Retinal pigment epithelial cell (primary cell): ENCODE measurements at places on chromosomes 3 and 15.

DNA sequence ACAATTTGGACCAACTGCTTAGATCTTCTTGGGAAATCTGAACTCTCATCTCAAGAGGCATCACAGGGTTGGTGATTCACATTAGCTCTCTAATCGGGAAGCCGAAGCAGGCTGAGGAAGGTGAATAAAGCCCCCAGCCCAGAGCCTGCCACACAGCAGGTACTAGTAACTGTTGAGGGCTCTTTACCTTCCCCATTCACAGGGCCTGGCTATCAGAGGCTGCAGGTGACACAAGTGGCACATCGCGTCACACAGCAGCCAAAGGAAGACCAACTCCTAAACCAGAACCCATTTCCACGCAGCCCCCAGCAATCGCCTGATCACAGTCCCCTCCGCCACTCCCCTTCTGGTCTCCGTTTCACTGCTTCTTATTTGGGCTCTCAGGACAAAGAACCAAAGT is 29.2 kb downstream of the SH3BP5 start:
- no peak for DNase-seq

- DNase-seq: no peak
Measured at GRCh38 chr3:79245284-79246138, 522.3 kb downstream of the ROBO1 start.

DNA sequence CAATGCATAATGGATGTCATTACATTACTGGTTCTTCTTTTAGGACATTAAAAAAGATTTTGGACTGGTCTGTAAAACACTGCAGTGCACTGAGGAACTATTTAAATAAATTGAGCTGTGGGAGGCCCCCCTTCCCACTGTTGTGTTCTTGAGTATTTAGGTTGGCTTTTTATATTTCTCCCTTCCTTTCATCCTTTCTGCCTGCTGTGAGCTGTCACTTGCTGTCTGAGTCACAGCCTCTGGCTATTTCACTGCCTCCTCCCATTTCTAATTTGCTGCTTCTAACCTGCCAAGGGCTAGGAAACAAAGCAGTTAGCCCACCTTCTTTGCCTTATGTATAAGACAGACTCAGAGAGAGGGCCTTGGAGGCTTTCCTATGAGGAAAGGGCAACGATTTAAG is 89.0 kb upstream of the FNDC3B start:
- no peak for DNase-seq

DNA sequence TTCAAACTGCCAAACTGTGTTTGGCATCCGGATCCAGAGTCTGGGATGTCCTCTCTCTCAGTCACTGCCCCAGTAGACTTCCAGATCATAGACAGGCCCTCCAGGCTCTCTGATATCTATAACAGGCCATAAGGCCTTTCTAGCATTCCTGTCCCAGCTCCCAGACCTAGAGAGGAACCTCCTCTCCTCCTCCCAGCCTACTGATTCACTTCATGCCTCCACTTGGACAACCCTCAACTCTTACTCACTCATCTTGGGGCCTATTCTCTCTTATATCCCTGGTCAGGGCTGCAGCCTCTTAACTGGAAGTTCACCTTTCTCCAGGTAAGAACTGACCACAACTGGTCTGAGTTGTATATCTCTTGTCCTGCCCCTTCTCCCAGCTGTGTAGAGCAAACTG is 253.7 kb upstream of the TRIM42 start:
- DNase-seq: no peak

DNA sequence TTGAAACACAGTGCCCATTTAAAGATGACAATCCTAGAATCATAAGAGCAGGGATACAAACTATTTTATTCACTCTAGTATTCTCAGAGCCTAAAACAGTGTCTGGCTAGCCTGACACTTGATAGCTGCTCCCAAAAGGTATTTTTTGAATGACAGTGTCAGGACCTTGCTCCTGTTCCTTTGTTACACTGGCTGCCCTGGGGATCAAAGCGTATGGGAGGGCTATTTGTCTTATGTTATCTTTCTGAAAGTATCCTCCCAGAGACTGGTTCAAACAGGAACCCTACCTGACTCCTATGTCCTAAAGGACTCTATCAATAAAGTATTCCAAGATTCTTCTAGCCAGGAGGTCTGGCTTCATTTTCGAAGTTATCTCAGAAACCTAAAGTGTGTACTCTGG is 621.4 kb downstream of the FHIT start:
- DNase-seq: no peak

GRCh38 chr15:23073890-23074646 is 34.7 kb upstream of the TUBGCP5 start:
- no peak for DNase-seq

DNA sequence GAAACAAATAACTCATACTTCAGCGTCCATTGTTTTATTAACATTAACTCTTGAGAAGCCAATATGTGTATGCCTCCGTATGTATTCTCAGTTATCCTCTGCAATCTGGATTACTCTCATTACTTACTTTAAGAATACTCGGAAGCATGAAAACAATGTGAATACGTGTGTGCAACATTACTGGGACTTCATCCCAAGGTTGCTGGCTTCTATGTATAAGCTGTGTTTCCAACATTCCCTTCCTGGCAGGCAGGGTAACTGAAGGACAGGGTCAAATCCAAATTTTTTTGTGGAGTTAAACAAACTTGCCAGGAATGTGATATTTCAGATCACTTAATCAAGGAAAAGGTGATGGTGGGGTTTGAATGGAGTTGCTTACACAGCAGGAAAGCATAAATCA is 34.5 kb upstream of the NR1I2 start:
- DNase-seq: no peak

GRCh38 chr15:42549032-42549491 is 424 bp downstream of the HAUS2 start:
- DNase-seq: no peak

DNA sequence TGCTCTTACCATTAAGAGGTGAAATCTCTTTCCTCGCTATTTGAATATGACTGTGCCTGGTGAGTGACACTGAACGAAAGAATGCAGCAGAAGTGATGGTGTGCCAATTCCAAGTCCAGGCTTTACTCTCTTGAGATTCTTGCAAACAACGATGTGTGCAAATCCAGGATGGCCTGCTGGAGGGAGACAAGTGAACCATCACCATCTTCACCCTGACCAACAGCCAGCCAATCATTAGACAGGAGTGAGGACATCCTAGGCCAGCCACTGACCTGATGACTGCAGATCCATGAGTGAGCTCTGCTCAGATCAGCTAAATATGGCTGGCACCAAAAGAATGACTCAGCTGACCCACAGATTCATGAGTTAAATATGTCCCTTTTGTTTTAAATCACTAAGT is 878.0 kb downstream of the PDCD6IP start:
- no peak for DNase-seq

DNA sequence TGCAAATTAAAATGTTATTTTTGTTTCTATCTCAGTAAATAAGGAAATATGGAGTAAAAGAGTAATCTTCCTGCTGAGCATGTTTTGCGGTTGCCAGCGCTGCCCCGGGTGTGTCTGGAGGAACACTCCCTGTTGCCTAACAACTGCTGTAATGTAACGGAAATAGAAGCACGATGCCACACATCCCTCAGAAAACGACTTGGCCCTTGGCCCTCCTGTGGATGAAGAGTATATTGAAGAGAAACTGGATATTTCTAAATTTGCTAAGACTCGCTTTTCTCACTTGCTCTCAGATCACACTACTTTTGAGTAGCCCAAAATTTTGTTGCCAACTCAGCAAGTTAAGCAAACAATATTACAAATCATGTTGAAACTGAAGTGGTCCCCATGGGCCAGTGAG is 18.9 kb downstream of the CX3CR1 start:
- DNase-seq: peak; percentile 22

DNA sequence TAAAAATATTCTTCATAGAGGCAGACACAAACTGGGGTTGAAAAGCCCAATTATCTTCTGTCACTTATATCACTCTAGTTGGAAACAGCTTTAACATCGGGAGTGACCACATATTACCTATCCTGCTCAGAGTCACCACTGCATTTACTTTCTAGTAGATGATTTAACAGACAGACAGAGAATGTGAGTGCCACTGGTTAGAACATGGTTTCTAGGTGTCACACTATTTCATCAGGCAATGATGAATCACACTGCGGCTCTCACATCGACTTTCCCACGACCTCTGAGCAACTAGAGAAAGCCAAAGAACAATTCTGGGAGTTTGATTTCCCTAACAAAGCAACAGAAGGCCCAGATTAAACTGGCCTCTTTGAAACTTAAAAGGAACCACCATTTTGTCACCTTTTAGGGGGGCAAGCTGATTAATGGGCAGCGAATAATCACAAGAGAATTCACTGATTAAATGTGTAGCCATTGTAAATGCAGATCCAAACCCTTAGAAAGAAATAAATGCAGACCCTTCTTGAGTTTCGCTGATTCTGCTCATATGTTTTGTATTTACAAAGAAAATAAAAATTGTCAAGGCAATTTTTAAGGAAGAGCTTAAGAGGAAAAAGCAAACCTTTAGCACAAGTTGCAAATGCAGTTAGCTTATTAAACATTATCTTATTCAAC is 112.6 kb upstream of the KBTBD8 start:
- no peak for DNase-seq

GRCh38 chr3:194265505-194265892 is 85.6 kb downstream of the CPN2 start:
- DNase-seq: no peak

DNA sequence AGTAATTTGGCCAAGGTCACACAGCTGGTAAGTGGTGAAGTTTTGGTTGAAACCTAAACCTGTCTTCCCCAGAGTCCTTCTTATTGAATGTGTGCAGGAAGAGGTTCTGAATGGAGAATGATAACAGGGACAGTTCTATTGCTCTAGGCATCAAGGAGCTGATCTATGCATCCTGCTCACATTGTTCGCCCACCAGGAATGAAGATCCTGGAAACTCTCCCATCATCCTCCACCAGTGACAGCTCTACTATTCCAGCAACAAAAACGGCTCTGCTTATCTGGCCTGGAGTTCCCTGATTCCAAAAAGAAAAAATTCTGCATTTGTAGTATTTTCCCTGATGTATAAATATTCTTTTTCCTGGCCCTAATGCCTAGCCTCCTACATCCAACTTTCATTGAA is 16.4 kb upstream of the TNFAIP8L3 start:
- no peak for DNase-seq

DNA sequence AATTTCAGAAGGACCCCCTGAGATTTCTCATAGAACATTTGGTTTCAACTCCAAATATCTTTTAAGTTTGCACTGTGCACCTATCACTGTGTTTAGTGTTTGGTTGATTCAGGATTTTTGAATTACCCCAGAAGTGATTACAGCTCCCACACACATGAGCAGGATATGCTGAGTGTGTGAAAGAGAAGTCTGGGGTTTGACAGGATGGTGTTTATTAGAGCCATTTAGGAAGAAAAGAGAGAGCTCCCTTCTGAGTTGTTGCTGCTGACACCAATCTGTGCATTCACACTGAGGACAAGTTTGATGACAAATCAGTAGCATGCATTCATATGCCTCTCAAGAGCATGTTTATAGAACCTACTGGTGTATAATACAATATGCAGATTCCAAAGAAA is 118.1 kb downstream of the RPL22L1 start:
- no peak for DNase-seq

GRCh38 chr3:172314591-172315160 is 133.6 kb downstream of the GHSR start:
- DNase-seq: no peak

DNA sequence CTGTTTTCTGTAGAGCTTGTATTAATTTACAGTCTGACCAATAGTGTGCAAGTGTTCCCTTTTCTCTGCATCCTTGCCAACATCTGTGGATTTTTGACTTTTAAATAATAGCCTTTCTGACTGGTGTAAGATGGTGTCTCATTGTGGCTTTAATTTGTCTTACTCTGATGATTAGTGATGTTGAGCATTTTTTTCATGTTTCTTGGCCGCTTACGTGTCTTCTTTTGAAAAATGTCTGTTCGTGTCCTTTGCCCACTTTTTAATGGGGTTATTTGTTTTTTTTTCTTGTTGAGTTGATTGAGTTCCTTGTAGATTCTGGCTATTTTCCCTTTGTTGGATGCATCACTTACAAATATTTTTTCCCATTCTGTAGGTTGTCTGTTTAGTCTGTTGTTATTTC is 7.6 kb upstream of the ACOX2 start:
- no peak for DNase-seq

DNA sequence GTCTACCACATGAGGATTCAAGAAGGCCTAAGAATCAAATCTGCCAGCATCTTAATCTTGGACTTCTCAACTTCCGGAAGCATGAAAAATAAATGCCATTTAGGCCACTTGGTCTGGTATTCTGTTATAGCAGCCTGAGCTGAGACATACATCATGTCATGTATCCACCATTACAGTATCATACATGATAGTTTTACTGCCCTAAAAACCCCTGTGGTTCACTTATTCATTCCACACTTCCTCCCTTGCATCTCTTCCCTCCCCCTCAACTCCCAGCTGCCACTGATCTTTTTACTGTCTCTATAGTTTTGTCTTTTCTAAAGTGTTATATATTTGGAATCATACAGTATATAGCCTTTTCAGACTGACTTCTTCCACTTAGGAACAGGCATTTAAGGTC is 161.8 kb downstream of the SNRK start:
- no peak for DNase-seq

DNA sequence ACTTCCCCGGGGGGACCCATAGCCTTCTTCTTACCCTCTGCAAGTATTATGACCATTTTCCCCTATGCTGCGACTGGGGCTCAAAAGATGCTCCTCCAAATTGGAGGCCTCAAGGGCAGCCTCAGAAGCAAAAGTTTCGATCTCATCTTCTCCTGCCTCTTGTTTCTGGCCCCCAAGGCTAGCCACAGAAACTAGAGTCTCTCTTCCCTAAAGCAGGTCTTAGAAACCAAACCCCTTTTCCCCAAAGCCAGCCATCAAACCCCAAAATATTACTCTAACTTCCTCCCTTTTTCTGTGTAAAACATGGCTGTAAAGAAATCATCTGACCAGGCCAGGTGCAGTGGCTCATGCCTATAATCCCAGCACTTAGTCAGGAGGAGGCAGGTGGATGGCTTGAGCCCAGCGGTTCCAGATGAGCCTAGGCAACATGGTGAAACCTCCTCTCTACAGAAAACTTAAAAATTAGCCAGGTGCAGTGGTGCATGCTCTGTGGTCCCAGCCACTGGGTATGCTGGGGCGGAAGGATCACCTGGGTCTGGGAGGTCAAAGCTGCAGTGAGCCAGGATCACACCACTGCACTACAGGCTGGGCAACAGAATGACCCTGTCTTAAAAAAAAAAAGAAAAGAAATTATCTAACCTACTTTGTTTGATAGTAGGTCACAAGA is 36.7 kb upstream of the MFGE8 start:
- DNase-seq: no peak

- DNase-seq: no peak
Measured at GRCh38 chr15:73378089-73378488, 9.3 kb upstream of the HCN4 start.

DNA sequence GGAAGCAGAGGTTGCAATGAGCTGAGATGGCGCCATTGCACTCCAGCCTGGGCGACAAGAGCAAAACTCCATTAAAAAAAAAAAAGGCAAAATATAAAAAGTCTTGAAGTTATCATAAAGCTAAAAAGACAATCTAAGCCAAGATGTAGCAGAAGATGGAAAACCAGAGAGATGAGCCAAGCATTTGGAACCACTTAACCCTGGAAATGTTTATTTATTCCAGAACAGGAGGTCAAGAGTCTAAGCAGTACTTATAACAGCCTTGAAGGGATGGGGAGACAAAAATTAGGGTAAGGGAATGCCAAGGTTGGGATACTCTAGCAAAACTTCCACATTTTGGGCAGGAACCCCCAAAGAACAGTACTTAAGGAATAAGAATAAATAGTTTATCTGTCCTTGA is 30.1 kb downstream of the FAIM start:
- no peak for DNase-seq
